ENCODE measurements at places on chromosomes 7 and 10.

DNA sequence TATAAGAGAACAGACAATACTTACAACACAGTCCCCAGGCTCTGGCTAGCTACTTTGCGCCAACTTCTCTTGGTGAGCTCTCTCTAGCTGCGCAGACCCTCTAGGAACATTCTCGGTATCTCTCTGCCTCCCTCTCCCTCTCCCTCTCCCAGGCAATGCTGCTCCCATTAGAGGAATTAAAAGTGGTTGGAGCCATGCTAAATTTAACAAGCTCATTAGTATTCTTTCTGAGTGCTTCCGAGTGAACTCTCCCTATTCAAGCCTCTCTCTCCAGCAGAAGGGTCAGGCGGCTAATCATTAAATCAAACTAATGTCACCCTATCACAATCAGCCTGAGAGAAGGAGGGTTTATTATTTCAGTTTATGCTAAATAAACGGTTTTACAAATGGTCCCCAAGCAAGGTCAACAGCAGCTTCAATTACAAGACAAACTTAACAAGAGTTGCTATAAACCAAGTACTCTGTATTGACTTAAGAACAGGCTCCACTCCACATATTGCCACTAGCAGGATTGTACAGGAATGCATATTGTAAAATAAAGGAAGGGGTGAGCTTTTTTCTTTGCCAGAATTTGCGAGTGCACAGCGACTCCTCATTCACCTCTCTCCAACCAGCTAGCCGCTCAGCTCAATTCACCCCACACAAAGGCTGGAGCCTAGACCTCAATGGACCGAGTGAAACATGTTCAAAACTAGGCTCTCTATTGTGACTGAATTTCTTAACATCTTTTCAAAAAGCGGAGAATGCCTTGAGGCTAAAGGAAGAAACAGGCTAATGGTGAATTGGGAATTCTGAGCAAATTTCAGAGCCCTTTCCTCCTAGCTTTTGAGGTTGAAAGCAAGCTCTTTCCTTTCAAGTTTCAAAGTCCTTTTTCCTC lies 84.4 kb downstream of the GLI3 start:
- no peak for DNase-seq

- DNase-seq, result no peak
Measured at GRCh38 chr7:90180649-90181048, 26.4 kb downstream of the STEAP1 start.

- peak; percentile 19 for DNase-seq
Measured at GRCh38 chr7:74269757-74270277, 15.6 kb upstream of the RFC2 start.

DNA sequence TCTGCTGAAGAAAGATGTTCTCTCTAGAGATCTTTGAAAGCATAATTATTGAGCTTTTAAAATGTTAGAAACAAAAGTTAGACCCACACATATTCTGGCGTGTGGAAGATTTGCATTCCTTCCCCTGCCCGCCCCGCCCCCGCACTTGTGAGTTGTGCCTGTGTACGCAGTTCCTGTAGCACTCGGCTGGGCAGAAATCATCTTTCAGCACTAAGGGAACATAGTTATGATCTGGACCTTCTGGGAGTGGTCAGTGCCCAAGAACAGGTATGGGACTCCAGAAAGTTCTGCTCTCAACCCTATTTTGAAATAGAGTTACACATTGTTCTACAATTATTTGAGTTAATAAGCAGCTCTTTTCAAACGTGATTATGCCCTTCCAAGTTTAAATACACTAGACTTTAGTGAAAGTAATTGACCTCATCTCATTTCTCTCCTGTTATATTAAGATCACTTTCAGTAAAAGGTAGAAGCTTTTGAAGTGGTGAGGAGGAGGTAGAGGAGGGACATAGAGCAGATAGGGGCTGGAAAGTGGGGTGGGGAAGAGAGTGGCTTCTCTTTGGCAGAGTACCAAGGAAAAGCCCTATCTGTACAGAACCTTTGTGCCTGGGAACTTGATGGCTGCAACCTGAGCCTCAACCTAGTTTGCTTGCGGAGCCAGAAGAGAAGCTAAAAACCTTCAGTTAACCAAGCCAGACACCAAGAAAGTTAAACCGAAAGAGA lies 5.7 kb downstream of the BLVRA start:
- DNase-seq, result peak; percentile 56

DNA sequence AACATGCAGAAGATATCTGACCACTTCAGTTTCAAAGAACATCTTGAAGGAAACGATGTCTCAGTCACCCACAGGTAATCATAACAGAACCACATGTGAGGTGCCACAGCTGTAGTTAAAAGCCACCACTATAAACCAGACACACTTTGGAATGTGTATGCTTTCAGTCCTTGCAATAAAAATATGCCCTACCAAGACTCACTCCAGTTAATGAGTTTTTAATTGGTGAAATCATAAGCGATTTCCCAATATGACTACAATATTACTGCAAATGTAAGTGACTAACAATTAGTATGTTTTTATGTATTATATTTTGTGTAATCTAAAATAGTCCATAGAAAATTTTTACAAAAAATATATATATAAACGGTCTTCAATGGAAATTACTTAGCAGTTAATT lies 428.2 kb downstream of the PARD3 start:
- no peak for DNase-seq

DNA sequence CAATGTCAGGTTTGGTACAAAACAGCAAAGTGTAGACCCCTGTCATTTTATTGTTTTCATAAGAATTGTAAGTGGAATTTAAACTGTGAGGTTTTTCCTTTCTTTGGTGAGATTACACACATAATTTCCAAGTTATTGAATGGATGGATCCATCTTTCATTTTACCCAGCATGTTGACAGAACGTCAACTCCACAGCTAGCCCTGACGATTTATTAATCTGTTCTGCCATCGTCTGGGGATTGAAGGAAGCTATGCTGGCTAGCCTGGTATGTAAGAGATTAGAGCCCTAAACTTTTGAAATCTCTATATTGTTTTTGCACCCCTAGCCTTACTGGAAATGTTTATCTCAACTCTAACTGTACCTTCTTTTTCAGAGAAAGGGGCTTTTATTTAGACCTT lies 8.6 kb downstream of the WNT16 start:
- no peak for DNase-seq

DNA sequence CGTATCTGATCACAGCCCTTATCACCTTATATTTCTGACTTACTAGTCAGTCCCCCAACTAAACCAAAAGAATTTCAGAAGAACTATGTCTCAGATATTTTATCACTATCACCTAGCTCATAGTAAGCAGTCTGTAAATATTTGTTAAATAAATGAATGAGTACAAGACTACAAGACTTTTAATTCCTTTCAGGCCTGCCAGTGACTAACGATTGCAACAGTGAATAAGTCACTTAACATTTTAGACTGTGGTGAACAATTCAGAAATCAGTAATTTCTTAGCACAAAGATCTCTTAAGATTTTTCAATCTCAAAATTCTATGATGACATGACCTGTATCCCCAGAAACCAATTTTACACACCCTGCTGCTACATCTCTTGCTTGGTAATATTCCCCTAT lies 162.2 kb downstream of the IMMP2L start:
- no peak for DNase-seq

GRCh38 chr10:126090911-126091728 lies 194.8 kb downstream of the FANK1 start:
- no peak for DNase-seq

GRCh38 chr10:116120688-116121455 lies 152.1 kb downstream of the GFRA1 start:
- no peak for DNase-seq

DNA sequence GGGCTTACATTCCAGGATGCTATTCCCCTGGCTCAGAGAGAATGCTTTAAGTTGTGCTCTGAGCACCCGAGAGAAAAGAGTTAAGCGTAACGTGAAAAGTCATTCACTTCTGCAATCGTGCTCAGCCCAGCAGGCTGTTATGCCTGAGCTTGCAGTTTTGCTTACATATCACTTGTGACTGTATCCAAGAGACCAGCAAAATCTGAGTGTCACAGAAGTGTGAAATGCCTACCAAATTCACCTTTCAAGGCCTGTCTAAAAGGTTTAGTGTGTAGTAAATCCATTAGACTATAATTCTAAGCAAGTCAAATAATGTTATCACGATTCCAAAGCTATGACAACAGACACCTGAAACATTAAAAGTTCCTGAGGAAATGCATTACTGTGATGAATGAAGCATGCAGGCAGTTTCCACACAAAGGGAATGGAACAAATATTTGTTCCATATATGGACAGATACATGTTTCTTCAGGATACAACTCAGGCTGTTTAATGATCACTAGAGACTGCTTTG lies 20.1 kb downstream of the ITGB1 start:
- DNase-seq, result no peak

Data from stimulated activated CD4-positive, alpha-beta T cell treated with anti-CD3 and anti-CD28 coated beads, Interleukin-12 subunit alpha, Interleukin-12 subunit beta, amount 100 ng/mL, for 24 hours (primary cell).